ENCODE measurements at places on chromosomes 5 and 9.
A peak's percentile ranks its signal among the peaks of the same experiment; 100 is the strongest.

DNA sequence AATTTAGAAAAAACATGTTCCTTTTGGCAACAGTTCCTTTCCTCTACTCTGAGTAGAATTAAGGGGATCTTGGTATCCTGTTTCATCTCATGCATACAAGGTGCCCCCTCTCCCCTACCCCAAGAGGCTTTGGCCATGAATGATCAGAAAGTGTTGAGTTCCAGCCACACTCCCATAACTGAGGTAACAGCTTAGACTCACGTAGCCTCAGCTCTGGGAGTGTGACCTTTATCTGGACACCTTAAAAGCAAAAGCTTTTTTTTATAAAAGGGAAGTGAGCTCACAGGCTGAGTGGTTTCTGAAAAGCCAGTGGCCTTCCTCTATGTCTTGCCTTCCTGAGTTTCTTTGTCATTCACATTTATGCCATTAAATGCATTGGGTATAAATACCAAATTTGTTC lies 900 bp upstream of the HAVCR2 start:
- no peak for DNase-seq

GRCh38 chr5:51388488-51389287 lies 5.4 kb downstream of the ISL1 start:
- no peak for DNase-seq

- no peak for DNase-seq
These were observed 122.8 kb downstream of the ATPSCKMT start for GRCh38 chr5:10126900-10127299.

DNA sequence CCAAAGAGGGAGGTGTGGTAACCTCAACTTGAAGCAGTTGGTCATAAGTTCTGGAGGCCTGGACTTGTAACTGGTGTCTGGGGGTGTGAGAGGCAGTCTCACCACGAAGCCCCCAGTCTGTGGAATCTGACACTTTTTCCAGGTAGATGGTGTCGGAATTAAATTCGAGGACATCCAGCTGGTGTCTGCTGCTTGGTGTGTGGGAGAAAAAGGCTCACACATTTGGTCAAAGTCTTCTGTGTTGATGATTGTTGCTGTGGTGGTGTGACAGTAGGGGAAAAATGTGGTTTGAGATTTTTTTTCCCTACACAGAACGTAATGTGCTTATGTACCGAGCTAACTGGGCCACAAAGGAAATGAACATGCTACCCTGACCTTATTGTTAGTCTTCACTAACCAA lies 251.9 kb downstream of the MAT2B start:
- DNase-seq = no peak

DNA sequence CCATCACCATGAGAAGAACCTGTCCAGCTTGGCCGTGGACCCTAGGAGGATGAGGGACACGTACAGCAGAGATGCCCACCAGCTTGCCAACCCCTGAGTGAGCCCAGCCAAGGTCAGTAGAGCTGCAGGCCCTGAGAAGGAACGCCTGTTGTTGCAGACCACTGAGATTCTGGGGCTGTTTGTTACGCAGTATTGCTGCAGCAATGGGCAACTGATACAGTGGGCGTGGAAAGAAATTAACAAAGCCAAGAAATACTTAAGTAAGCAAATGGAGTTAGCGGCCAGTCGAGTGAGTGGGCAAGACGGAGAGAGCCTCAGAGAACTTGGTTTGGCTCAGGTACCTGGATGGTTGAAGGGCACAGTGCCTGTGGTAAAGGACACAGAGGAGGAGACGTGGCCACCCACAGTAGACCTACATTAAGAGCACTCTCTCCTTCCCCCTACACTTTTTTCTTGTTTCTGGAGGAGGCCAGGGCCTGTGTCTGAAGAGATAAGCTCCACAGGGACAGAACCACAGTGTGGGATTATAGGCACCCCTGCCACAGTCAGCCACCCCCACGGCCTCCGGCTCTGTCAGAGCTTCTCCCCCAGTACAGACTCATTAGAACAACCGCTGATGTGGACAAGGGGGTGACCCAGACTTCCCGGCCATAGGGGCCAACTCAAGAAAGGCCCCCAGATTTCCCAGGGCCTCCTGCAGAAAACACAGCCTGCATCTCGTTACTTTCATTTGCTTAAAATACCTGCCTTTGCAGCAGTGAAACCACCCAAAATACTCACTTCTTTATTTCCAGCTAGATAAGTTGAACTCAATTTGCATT lies 40.1 kb upstream of the GRHPR start:
- no peak for DNase-seq

- DNase-seq = no peak
These were observed 55.2 kb upstream of the NEK6 start for GRCh38 chr9:124202447-124202971.

- no peak for DNase-seq
These were observed 223.0 kb upstream of the GRIA1 start for GRCh38 chr5:153267506-153267905.

DNA sequence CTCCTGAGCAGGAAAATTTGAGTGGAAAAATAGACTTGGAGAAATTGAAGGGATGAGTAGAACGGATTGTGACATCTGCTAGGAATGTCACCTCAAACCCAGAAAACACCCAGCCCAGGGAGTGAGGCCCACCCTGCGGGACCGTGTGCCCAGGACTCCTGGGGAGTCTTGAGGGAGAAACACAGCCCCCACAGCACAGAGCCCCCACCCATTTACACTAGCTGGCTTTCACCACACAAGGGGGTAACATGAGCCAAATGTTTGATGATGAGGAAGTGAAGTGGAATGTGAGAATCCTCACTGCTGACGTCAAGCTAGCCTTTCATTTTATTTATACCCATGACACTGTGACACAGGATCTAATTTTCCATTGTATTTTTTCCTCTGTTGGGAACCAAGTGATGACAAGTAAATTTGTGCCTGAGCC lies 42.8 kb upstream of the PDE8B start:
- peak; percentile 31 for DNase-seq

DNA sequence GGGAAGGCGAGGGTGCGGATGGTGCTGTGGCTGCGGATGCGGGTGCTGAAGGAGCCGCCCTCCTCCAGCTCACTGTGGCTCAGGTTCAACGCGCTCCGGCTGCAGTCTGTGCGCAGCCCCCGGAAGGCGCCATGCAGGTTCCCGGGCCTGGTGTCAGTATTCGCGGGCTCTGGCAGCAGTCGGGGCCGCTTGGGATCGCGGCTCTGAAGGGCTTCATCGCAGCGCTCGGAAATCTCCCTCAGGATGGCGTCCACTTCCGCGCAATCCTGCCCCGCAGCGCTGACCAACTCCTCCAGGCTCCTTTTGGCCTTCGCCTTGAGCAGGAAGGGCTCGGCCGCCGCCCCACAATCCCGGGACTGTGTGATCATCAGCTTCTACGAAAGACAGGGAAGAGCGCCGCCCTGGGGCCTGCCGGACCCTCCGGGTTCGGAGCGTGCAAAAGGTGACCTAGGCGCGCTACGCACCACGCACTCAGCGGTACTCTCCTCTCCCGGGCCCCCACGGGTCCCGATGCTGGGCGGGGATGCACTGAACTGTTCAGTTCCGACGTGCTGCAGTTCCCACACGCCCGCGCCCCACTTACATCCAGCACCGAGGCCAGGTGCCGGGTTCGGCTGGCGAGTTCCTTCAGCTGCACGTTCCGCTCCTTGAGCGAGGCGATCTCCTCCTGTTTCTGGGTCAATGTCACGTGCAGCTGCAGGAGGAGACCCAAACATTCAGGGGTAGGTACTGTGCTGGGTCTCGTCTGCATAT lies 6.5 kb downstream of the MCIDAS start:
- peak; percentile 63 for DNase-seq

GRCh38 chr9:76020652-76021051 lies 130.2 kb downstream of the PCSK5 start:
- no peak for DNase-seq

DNA sequence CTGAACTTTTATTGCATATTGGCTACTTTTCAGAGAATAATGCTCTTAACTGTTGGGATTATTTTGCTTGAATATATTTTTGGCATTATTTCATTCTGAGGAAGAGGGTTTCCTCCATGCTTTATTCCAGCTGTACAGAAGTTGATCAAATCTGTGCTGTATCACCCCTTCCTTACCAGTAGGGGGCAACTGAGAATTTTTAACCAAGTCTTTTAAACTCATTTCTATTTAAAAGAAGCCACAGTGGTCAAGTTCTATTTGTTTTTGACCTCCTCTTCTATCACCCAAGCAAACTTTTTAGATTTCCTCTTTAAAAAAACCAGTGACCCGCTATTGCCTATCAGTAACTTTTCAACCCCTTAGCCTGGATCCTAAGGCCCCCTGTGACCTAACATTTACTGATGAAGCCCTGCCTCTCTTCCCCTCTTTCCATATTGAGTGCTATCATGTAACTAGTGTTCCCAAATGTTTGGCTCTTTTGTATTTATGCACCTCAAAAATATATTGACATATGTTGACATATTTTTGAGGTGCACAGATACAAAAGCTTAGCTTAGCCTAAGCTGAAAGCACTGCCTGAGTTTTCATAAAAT lies 80.6 kb downstream of the FBXO4 start:
- DNase-seq = peak; percentile 51

DNA sequence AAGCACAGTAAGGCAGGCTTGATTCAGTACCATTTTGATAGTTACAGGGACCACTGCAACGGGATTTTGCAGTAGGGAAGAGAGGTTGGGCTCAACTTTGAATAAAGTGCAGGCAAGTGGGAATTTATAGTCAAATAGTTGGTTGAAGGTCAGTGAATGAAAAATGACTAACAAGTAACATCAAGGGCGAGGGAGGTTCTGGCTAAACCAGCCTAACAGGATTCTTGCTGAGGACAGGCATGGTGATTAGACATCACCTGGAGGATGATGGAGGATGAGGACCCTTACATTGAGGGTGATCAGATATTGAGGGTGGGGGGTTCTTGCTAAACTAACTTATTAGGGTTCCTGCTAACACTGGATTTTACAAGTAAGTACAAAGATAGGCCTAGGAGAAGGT lies 66.1 kb upstream of the SMC5 start:
- DNase-seq = no peak

GRCh38 chr5:138974227-138975063 lies 99.3 kb upstream of the LRRTM2 start:
- peak; percentile 88 for DNase-seq

DNA sequence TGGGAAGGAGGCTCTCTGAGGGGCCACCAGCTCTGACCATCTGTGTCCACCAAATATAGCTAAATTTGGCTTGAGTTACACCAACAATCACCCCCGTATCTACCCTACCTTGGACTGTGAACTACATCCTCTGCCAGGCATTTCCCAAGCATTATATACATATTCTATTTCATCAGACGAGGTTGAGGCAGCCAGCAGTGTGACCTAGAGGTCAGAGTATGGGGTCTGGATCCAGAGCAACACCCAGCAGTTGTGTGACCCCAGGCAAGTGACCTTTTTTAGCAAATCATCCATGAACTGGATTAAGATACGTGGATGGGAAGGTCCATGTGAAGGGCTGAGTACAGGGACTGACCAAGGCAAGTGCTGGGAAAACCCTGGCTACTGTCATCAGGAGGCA lies 180.6 kb downstream of the HSPA4 start:
- DNase-seq = no peak

DNA sequence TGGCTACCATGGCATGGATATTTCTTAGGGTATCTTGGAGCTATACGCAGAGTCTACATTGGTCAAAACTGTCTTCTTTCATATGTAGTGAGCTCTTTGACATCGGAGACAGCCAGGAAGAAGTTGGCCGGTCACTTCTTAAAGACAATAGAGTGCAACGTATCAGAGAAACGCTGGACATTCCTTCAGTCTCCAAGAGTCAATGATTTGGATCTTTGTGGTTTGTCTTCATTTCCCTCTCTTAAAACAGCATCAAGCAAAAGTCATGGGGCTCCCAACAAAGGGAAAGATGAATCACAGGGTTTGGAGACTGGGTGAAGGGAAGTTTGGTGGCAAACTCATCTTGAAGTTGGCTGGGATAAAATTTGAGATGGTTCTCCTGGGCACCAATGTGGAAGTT lies 320.1 kb downstream of the AGTPBP1 start:
- no peak for DNase-seq

DNA sequence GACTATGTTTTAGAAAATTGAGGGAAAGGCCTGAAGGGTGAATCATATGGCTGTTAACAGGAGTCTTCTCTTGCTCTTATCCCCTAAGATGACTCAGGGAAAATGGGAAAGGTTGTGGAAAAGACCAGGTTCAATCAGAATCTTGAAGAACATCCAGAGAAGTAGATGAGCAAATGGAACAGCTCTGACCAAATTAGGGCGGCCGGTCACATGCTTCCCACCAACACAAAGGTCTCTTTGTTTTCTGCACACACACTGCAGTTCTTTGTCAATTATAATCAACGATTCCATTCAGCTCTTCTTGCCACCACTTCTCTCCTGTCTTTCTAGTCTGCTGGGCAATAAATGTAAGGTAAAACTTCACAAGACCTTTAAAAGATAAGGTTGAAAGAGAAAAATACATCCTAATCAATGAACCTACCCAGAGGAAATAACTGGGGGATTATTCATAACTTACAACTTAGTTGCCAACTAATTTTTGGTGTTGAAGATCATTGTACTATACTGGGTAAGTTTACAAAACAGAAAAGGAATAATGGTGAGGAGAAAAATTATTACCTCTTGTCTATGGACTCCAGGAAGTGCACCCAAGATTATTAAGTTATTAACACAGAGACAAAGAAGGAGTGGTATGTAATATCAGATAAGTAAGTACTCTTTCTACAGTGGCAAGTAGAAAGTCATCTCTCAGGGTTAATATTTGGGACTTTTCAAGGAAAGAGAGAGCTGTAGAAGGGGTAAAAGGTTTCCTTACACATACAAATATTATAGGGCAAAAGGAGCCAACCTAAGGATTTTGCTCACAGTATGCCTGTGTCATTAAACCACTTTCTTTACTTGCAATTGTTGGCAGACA lies 441.9 kb upstream of the PIK3R1 start:
- no peak for DNase-seq

DNA sequence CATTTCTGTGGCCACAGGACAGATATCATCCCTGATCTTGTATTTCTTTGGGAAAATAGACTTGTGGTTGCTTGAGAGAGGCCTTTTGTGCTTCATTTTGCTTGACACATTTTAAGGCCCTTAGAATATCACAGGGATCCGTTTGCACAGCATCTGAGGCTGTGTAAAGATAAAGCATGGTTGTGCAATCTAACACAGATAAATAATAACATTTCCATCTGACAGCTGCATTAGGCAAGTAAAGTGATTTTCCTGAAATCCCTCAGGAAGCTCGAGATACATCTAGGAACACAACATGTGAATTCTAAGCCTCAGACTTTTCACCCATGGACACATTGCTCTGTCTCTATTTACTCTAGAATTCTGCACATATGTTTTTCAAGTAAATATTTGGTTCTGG lies 212.8 kb upstream of the ADAMTSL1 start:
- no peak for DNase-seq

- DNase-seq = no peak
These were observed 155.8 kb downstream of the TSSK1B start for GRCh38 chr5:113278976-113279375.

GRCh38 chr5:160310140-160310539 lies 2.2 kb downstream of the CCNJL start:
- DNase-seq = no peak

All from kidney (tissue), 22 donors.